ENCODE measurements at places on chromosomes 6 and 20.
A peak's percentile ranks its signal among the peaks of the same experiment; 100 is the strongest.

DNA sequence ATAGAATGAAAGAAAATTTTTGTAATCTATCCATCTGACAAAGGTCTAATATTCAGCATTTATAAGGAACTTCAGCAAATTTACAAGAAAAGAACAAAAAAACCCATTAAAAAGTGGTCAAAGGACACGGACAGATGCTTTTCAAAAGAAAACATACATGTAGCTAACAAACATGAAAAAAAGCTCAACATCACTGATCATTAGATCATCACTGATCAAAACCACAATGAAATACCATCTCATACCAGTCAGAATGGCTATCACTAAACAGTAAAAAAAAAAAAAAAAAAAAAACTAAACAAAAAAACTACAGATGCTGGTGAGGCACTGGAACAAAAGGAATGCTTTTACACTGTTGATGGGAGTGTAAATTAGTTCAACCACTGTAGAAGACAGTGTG lies 837.1 kb downstream of the EPHA7 start:
- DNase-seq: no peak

GRCh38 chr20:62861726-62862336 lies at the start of gene TCFL5:
TCFL5 (minus strand) TSS chr20:62861822; CDS start chr20:62861670, 152 bp downstream.
- peak; percentile 91 for DNase-seq

- DNase-seq: no peak
Observed at GRCh38 chr6:157981132-157981394, 600 bp upstream of the SYNJ2 start.

GRCh38 chr6:112839525-112839961 lies 492.4 kb downstream of the RFPL4B start:
- DNase-seq: no peak

GRCh38 chr6:169287675-169288074 lies 34.0 kb upstream of the THBS2 start:
- no peak for DNase-seq

GRCh38 chr6:169583886-169584541 lies 117.8 kb downstream of the WDR27 start:
- peak; percentile 14 for DNase-seq

DNA sequence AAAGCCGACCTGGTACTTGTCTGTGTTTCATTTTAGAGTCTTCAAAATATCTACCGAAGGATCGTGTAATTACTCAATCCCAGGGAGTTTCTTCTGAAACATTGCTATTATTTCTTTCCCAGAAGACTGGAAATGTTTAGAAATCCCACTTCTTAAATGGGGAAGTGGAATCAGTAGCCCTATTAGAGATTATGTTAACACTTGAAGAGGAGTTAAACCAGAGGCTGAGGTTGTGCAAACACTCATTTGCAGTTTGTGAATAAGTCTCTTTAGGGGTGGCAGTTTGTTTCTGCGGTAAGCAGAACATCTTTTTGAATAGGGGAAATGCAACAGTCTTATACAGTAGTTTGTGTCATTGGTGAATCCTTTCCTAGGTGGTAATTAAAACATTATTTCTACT lies 21.3 kb downstream of the DSP start:
- DNase-seq: no peak

All from CD4-positive, alpha-beta T cell treated with Interleukin-2 at 100 ng/mL for 4 hours (primary cell).